ENCODE measurements at places on chromosomes 1 and 21.

DNA sequence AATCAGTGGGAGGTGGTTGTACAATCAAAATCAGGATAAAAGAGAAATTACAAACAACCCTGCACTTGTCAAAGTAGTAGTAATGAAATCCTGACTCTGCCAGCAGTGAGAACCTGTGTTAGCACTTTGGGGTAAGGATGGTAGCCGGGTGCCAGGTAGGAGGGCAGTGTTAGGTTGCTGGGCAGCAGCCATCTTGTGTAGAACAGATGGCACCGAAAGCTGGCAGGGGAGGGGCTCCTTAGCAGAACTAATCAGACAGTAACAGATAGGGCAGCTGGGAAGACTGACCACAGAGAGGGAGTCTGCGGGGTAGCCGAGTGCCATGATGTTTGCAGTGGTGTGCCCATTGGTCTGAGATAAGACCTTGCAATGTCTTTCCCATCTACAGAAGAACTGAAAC lies 137.3 kb downstream of the SDCCAG8 start:
- no peak for DNase-seq

DNA sequence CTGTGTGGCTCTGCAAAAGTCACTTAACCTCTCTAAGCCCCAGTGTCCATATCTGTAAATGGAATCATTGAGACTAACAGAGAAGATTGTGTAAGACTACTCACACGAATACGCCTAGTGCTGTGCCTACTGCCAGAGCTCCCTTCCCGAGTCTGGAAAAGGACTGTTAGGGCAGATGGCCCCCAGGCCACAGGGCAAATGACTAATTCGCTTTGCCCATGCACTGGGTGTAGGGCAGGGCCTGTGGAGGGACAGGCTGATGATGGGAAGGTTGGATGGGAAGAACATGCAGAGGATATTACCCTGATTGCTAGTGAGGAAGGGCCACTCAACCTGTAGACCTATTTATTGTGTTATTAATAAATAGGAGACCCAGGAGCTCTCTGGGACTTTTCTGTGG lies 4.2 kb upstream of the GPR61 start:
- DNase-seq: no peak

- no peak for DNase-seq
Observed at GRCh38 chr1:26335774-26336476, 18.0 kb downstream of the CRYBG2 start.

- no peak for DNase-seq
Observed at GRCh38 chr1:65146908-65147423, 1.0 kb upstream of the AK4 start.

GRCh38 chr1:65260851-65261473 lies 48.4 kb upstream of the DNAJC6 start:
- DNase-seq: peak; percentile 49

- DNase-seq: no peak
Observed at GRCh38 chr1:156283521-156283920, 604 bp upstream of the TMEM79 start.

DNA sequence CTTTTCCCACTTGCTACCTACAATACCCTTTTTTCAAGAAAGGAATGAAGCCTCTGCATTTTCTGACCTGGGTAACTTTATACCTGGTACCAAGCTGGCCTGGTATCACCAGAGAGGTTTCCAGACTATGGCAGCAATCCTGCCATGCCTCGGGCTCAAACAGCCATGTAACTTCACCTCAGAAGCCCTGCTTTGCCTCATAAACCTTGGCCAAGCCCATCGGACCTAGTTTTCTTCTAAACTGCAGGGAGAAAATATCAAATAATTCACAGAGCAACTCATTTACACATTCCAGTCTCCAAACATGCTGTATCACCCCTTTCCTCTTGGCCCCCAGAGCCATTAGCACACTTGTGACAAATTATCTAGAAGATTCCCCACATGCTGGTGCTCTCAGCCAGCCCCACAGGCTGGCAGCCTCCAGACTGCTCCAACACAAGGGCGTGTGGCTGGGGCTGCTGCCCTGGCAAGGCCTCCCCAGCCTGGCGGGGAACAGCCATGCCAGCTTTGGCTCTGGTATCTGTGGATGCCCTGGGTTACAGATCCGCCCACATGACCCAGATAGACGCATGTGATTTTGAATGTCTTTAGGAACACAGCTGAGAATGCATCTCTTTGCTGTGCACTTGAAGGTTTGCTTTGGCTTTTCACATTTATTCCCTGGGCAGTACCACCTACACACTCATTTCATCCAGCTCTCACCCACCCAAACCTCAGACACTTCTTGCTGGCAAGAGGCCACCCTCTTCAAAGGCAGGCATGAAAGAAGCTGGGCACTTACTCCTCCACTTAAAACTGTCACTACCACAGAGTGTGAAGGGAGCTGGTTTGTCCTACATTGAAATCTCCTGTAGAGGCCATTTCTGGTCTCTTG lies 70.0 kb upstream of the BCAR3 start:
- no peak for DNase-seq

DNA sequence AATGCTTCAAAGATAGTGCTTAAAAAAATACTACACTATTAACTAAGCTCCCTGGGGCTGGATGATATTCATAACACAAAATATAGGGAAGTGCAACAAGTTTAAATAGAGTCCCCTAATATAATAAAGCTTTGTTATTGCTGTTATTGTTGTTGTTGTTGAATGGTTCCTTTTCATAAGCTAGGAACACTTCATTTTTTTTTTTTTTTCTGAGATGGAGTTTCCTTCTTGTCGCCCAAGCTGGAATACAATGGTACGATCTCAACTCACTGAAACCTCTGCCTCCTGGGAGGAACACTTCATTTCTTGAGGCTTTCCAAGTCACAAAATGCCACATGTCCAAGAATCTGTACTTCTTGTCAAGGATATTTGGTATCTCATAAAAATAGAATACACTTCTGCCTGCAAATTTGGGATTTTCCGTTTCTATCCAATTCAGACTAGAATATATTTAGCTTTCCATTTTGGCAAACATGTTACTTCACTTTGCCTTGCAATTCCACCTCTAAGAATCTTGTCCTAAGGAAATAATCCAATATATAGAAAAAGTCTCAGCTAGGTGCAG lies 21.1 kb downstream of the WDR47 start:
- no peak for DNase-seq

GRCh38 chr1:216366979-216367378 lies 56.3 kb downstream of the USH2A start:
- DNase-seq: no peak

- DNase-seq: no peak
Observed at GRCh38 chr21:33677450-33677849, 35.1 kb downstream of the ITSN1 start.

GRCh38 chr1:207841901-207842300 lies 69.0 kb downstream of the CD34 start:
- DNase-seq: no peak

- DNase-seq: no peak
Observed at GRCh38 chr1:156677616-156678596, 699 bp upstream of the NES start.

DNA sequence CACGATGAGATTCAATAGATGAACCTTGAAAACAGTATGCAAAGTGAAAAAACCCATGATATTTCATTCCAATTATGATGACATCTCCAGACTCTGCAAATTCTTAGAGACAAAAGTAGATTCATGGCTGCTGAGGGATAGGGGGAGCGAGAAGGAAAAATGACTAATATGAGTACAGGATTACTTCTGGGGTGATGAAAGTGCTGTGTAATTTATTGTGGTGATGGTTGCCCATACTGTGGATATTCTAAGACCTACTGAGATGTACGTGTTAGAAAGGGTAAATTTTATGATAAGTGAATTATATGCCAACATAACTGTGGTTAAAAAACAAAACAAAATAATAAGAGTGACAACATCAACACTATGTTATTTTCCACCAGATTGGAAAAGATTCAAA lies 18.9 kb upstream of the RGS7 start:
- no peak for DNase-seq

GRCh38 chr1:88140325-88140724 lies 543.7 kb upstream of the PKN2 start:
- no peak for DNase-seq

DNA sequence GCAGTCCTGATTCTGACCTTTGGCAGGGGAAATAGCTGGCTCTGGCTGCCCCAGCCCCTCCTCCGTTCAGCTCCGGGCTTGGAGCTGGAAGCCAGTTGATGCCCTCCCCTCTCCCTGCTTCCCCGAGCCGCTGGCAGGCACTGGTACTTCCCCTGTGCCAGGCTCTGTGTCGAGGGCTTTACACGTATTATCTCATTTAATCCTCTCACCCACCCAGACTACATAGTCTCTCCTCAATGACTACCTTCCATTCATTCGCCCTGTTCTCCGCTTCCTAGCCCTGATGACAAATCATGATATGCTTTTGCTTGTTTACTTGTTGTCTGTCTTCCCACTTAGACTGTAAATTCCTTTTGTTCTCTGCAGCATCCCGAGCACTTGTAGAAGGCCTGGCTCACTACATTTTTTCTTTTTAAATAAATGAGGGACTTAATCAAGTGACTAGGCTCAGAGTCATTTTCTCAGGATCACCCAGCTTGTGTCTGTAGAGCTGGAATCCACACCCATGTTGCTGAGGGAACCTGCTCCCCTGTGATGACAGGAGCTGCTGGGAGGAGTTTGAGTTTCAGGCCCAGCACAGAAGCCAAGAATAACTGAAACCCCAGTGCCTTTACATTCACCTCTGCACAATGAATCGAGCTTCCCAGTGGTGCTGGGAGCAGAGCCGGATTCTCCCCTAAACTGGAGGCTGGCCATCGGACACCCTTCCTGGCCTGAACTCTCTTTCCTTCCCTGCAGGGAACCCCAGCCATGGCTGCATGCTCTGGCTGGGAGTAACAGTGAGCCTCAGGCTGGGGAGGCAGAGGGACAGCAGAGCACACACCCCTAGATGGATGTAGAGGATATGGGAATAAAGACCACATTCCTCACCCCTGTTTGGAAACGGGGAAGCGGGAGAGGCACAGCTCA lies 58.3 kb downstream of the UBIAD1 start:
- no peak for DNase-seq

DNA sequence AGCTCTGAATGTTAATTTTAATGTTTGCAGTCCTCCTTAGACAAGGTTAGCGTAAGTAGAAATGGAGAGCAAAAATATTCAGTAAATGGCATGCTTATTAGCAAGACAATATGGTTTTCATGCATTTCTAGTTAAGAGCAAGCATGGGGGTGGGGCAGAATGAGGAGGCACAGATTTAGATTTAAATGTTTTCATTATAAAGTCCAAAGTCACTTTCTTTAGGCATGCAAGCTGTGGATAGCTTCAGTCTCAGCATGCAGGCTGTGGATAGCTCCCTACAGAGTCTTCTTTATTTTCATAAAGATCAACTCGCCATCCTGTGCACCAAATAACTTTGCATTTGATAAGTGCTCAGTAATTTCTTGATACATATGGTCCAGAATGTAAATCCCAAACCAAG lies 1294.5 kb upstream of the ADGRL2 start:
- no peak for DNase-seq

DNA sequence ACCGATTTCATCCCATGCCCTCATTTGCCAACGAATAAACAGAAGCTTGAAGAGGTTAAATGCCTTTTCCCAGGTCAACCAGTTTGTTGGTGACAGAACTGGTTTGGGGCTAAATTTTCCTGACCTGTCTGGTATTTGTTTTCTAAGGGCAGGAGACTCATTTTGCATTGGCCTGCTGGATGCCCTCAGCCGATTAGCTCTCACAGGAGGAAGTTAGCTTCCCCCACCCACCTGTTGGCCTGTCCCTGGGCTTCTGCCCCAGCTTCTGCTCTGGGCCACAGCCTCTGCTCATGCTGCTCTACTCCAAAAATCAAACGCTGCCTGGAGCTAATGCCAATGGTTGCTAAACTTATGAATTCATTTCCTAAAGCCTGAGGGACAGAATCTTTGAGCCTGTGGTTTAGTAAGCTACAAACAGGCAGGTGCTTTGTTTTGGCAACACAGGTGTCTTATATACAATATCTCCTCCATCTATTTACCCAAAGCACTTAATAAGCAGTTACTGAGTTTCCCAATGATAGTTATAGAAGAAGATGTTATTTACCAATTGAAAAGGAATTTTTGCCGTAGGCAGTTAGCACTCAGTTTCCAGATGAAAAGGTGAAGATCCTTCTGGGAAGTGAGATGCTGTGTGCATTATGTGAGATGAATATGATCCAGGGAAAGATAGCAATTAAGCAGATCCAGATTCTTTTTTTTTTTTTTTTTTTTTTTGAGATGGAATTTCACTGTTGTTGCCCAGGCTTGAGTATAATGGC lies 82.3 kb downstream of the TM2D1 start:
- DNase-seq: no peak

GRCh38 chr1:199463521-199464127 lies 563.9 kb upstream of the NR5A2 start:
- DNase-seq: peak; percentile 67

GRCh38 chr1:9688599-9688998 lies 37.1 kb downstream of the PIK3CD start:
- no peak for DNase-seq

DNA sequence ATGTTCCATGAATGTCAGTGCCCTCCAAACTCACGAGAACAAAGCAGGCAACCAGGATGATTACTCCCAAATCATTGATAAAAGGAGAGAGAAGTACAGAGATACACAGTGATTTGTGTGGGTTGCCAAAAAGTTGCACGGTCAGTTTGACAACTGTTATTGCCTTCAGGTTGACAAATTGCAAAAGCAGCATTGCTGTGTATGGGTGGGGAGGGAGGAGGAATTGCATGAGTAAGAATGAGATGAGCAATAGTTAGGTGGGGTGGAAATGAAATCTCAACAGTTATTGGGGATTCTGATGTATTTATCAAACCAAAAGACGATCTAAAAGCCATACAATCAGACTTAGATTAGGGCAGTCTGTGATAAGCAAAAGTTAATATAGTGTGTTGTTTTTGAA lies 93.7 kb downstream of the NTMT2 start:
- no peak for DNase-seq

DNA sequence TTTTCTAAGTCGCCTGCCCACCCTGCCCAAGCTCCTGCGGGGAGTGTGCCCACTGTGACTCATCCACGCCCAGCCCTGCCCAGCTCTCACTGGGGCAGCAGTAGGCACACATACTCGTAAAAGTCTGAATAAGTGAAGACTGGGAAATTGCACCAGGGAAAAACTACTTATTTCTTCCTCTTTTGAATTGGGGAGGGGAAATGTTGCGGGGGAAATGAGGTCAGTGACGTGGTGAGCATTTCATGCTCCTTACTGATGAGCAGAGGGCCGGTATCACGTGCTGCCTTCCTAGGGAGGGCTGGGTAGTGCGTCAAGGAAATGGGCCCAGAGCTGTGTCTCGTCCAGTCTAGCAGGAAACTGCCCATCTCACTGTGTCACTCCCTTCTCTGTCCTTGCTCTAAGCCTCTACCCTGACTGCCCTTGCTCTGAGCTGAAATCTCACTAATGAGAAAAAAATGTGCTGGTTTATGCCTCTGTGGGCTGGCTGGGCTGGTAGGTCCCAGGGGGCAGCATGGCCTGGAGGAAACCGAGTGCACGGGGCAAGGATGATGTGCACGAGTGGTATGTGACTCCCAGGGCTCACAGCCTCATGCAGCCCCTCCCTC lies 13.5 kb upstream of the TNFRSF1B start:
- DNase-seq: no peak

GRCh38 chr1:5865056-5865455 lies 127.2 kb downstream of the NPHP4 start:
- no peak for DNase-seq

Measured in activated CD4-positive, alpha-beta T cell treated with anti-CD3 and anti-CD28 coated beads, Interleukin-2, amount 50 U/mL, for 16 hours (primary cell).